ENCODE measurements at places on chromosomes 6 and 20.

DNA sequence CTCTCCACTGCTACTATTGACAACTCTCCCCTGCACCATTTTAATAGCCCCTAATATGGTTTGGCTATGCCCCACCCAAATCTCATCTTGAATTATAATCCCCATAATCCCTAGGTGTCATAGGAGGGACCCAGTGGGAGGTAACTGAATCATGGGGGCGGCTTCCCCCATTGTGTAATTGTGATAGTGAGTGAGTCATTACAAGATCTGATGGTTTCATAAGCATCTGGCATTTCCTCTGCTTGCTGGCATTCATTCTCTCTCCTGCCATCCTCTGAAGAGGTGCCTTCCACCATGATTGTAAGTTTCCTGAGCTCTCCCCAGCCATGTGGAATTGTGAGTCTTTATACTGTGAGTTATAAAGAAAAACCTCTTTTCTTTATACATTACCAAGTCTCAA, 74.1 kb upstream of the TCF21 start:
- no peak for DNase-seq

DNA sequence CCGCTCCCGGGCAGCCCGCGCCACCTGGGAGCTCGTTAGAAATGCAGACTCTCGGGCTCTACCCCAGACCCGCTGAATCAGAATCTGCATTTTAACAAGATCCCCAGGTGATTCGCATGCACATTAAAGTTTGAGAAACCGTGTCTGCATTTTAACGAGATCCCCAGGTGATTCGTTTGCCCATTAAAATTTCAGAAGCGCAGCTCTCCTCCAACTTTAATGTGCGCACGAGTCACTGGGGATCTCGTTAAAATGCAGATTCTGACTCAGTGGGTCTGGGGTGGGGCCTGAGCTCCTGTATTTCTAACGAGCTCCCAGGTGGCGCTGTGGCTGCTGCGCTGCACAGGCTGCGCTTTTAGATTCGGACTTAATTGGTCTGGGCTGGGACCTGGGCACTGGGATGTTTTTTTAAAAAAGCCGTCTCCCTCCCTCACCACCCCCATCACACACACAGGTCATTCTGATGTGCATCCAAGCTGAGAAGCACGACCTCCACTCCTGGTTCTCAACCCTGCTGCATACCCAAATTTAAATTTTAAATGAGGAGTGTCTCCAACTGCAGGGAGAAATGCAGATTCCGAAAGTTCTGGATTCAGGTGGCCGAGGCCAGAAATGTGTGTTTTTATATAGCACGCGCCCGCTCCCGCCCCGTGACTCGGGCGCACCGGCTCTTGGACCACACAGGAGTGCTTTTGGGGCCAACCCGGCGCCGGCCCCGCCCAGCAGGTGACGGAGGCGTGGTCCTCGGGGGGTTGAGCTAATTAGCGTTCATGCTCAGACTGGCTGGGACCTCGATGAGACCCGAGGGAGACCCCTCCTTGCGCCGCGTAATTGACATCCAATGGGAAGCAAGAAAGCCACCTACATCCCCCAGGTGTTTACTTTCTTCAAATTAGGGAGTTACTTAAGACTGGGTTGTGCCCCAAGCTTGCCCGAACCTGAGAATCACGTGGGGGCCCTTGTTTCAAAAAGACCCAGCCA, 85.8 kb downstream of the ZFP64 start:
- no peak for DNase-seq

- DNase-seq: no peak
These were observed 6.2 kb downstream of the DUSP22 start for GRCh38 chr6:298233-299103.

- DNase-seq: peak; percentile 51
These were observed 580 bp downstream of the VEGFA start for GRCh38 chr6:43770372-43771209.

- peak; percentile 92 for DNase-seq
These were observed 2.1 kb upstream of the NRN1 start for GRCh38 chr6:6008648-6009421.

DNA sequence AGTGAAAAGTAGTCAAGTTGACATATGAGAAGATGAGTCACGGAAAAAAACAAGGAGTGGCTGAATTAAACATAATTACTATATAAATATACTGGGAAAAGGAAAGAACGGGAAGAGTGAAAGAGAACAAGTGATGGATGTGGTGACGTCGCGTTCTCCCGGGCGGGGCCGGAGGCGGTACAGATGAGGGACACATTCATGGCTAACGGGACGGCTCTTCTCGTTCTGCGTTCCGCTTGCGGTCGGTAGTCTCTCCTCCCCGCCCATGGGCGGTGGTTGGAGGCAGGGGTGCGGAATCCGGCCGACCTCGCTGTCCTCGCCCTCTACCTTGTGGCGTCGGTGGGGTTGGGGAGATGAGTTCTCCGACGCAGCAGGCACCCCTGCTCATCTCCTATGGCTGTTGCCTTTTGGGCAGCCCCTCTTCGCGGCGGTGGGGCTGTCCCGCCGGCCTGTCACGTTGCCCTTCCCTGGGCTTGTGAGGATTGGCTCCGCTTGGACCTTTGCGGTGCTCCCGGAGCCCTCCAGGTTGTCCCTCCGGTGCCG, 22.5 kb downstream of the HLA-G start:
- no peak for DNase-seq

GRCh38 chr20:58650776-58651558, at the start of gene STX16:
TSS of gene STX16 (plus strand) at chr20:58651283. CDS start at chr20:58652007, 724 bp downstream.
- DNase-seq: peak; percentile 99

DNA sequence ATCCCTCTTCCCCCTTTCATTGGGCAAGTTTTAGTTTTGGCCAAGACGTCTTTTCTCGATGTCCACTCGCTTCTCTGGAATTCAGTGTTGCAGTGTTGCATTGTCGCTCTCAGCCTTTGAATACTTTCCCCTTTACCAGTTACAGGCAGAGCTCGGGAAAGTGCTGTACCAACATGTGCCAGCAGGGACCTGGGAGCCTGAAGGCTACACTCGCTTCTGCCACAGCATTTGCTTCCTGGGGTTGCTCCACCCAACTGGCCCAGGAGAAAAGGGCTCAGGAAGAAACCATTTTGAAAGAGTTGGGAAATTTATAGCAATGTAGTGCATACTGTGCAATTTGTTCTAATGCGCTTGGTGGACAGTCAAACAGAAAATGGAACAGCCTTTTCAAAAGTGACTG, 78.6 kb downstream of the LINC00237 start:
- no peak for DNase-seq

DNA sequence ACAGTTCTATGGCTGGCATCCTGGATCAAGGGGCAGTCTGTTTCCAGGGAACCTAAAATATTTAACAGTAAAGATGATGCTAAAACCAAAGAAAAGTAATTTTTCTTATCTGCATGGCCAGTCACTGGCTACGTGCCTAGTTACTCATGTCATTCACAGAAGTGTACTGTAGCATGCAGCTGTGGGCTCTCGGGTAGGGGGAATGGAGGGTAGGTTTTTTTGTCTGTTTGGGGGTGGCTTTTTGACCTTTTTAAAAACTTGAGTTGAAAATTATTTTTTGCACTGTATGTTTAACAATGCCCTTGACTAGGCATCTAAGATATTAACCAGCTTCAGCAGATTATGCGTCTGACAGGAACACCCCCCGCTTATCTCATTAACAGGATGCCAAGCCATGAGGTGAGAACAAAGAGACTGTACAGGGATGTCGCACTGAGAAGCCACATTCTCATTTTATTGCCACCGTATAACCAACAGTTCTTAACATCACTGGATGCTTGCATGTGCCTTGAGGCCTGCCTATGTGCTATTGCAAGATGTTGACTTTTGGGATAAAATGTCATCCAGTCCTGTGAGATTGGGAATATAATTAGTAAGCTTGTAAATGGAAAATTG, 30.3 kb upstream of the MAPK13 start:
- no peak for DNase-seq

- DNase-seq: no peak
These were observed 3.6 kb upstream of the MTFR2 start for GRCh38 chr6:136253734-136254133.

DNA sequence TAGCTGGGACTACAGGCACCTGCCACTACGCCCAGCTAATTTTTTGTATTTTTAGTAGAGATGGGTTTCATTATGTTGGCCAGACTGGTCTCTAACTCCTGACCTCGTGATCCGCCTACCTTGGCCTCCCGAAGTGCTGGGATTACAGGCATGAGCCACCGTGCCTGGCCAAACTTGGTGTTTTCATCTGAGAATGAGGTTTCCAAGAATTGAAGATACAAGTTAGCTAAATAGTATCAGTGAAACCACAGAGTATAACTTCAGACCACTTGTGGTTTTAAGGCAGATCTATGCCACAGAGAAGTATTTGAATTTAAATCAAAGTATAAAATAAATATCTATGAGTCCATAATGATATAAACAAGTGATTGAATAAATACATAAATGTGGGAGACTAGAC, 70.1 kb downstream of the SLC16A10 start:
- no peak for DNase-seq

DNA sequence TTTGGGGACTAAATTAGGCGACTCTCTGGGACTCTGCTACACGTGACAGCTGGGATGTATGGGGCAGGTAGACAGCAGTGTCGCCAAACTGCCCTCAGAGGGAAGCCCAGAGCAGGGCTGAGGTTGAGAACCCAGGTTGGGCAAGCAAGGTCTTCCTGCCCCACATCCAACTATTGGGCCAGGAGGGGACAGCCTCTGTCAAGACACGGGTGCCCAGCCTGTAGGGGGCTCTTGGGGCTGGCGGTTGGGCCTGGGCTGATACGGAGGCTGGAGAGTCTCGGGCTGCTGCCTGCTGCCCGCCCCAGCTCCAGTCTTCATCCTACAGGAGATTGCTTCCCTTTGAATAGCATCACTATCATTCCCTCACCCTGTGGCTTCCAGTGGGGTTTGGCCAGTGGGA, 33.3 kb downstream of the CPNE5 start:
- no peak for DNase-seq

DNA sequence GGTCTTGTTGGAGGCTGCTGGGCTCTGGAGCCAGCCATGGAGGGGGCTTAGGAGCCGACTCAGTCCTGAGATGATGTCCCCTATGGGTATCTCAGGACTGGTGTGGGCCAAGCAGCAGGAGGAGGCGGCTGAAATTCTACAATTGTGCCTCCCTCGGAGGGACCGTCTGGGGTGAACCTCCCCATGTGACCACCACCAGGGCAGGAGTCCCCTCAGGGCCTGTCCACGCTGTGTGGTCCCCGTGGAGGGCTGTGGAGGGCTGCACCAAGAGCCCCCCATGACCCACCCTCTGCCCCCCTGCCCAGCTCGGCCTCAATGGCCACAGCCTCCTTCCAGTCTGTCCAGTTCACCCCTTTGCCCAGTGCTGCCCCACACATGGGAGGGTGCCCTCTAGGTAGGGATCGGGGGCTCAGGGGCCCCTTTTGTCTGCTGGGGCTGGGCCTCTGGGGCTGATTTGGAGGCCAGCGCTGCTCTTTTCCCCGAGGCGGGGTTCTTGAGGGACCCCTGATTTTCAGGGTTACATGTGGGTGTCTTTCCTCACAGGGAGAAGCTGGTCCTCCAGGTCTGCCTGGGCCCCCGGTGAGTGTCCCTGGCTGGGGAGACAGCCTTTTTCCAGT, 1.2 kb downstream of the COL9A3 start:
- no peak for DNase-seq

- DNase-seq: no peak
These were observed 22.4 kb upstream of the UTRN start for GRCh38 chr6:144262470-144263369.

DNA sequence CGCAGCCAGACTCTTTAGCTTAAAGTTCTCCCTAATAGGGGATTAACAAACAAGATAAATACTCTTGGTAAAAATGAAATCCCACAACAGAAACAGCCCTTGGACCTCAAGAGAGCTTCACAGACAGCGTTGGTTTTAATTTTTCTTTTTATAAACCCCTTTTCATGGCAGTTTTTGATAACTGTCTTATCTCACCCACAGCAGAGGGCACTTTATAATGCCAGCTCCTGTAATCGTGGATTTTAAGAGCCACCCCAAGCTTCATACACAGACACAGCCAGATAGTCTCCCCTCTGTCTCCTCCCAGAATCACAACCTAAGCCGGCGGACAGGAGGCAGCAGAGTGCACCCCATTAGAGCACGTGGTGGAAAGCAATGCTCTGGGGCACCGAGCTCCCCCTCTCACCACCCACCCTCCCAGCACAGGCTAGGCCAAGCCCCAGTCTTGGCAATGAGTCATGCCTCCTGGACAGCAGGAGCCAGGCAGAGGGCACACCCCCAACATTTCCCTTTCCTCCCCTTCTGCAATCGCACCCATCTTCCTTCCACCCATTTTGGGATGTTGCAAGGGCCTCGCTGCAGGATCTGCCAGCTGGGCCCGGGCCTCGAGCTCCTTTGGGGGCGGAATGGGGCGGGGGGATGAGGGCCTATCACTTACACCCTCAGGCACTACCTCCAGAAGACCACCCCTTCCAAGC, 2.4 kb downstream of the JAG1 start:
- DNase-seq: peak; percentile 46

DNA sequence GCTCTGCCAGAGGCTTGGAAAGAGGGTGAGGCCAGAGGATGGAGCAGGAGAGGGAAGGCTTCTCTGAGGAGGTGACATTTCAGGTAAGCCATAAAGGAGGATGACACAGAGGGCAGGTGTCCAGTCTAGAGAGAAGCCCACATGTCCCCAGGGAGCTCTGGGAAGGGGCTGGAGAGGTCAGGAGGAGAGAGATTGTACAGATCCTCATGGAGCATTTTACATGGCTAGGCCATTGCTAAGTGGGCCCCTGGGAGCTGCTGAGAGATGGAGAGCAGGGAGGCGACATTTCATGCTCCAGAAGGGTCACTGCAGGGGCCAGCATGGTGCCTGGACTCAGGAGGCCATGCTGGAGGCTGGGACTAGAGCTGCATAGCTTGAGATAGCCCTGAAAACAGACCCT, 124.5 kb downstream of the TOX2 start:
- DNase-seq: no peak

- DNase-seq: no peak
These were observed 228.6 kb downstream of the ADGB start for GRCh38 chr6:146827216-146827928.

DNA sequence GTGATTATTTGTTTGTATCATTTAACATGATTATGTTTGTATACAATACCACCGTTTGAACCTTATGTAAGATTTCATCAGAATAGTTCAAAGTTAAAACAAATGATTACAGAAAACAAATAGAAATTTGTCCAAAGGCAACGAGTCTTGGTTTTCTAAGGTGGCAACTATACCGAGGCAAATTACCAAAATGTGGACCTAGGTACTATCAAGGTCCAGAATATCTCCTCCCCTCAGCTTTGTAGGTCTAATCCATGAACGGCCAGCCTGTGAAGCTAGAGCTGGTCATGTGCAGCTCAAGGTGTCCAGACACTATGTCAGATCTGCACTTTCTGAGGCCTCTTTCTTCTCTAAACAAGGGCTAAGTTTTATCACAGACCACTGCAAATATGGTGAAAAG, 151.7 kb upstream of the BEND3 start:
- DNase-seq: no peak

DNA sequence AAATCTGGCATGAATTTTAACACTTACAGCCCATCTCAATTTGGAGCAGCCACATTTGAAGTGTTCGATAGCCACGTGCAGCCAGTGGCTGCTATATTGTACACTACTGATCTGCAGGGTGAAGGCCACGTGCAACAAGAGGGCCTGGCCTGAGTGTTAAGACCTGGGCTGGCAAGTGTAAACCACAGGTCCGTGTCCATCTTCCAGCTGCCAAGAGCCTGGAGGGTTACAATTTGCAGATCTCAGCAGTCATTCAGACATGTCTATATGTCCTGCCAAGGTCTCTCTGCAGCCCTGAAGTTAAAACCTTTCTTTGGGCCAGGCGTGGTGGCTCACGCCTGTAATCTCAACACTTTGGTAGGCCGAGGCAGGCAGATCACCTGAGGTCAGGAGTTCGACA, 14.1 kb downstream of the SGK2 start:
- no peak for DNase-seq

GRCh38 chr6:135992739-135993138, 141.2 kb downstream of the PDE7B start:
- DNase-seq: no peak

- no peak for DNase-seq
These were observed 81.2 kb upstream of the VSTM2L start for GRCh38 chr20:37821696-37822095.

All from COLO829 (cell line).